Esophagus squamous epithelium (tissue), 5 donors: ENCODE measurements at places on chromosomes 2 and 18.

- DNase-seq = no peak
Measured at GRCh38 chr2:229485857-229486256, 214.8 kb upstream of the PID1 start.

- no peak for DNase-seq
Measured at GRCh38 chr2:65710779-65711295, 278.4 kb upstream of the SPRED2 start.

GRCh38 chr2:72925328-72925943 is 8.1 kb downstream of the EMX1 start:
- no peak for DNase-seq

GRCh38 chr2:228545748-228546145 is 364.3 kb upstream of the SPHKAP start:
- no peak for DNase-seq

GRCh38 chr2:168062054-168062453 is 185.3 kb downstream of the STK39 start:
- no peak for DNase-seq

DNA sequence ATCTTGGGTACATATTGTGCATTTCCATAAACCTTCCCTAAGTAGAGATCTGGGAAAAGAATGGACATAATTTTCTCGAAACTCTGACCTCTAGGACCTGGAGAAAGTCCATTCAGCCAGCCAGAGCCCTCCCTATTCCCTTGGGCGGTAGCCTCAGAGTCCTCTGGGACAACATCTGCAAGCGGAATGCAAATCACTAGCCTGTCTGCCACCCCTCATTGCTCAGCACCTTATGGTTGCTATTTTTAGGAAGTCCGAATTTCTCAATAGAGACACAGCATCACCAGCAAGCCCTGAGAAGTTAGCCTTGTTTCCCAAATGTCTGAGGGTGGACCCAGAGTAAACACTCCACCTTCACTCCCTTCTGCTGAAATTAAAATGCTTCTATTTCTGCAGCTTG is 17.6 kb upstream of the CD28 start:
- DNase-seq = no peak

- DNase-seq = no peak
Measured at GRCh38 chr2:167510071-167510759, 621.9 kb downstream of the XIRP2 start.
